ENCODE measurements at places on chromosomes 1 and 21.
A peak's percentile ranks its signal among the peaks of the same experiment; 100 is the strongest.

DNA sequence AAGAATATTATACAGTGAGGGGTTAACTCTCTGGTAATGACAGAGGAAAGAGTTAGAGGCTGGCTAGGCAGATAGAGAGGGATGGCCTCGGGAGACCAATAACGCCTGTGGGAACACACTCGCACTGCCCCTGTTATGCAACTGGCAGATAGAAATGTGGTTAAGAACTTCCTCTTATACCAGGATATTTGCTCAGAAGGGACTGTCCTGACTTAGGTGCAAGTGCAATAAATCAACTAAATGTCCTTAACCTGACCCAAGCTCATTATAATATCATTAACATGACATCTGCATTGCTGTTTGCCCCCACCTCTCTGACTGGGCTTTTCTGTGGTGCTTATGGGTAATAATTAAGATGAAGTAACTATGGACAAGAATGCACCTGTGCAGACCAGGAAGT, 1518.0 kb downstream of the NCAM2 start:
- no peak for DNase-seq

GRCh38 chr1:70458131-70458530, 47.1 kb downstream of the CTH start:
- no peak for DNase-seq

DNA sequence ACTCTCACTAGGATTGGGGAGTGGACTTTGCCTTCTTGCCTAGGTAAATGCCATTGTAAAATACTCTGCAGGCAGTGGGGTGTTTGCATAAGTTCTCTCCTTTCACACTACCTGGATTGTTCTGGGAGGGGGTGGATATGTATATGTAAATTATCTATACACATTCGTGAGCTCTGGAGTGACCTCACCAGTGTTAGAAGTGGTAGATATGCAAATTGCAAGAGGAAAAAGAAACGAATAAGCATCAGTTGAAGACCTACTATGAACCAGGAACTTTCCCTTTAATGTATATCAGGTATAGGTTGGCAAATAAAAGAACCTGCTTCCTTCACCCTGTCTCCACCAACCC, 1.5 kb upstream of the ARHGEF11 start:
- no peak for DNase-seq

DNA sequence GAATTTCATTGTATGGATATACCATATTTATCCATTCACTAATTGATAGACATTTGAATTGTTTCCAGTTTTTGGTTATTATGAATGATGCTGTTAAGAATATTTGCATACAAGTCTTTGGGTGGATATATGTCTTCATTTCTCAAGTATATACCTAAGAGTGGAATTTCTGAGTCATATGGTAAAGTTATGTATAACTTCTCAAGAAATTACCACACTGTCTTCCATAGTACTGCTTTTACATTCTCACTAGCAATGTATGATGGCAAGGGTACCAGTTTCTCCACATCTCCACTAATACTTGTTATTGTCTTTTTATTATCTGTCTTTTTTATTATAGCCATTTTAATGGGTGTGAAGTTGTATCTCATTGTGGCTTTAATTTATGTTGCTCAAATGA, 74.6 kb upstream of the TENT5C start:
- DNase-seq: no peak

DNA sequence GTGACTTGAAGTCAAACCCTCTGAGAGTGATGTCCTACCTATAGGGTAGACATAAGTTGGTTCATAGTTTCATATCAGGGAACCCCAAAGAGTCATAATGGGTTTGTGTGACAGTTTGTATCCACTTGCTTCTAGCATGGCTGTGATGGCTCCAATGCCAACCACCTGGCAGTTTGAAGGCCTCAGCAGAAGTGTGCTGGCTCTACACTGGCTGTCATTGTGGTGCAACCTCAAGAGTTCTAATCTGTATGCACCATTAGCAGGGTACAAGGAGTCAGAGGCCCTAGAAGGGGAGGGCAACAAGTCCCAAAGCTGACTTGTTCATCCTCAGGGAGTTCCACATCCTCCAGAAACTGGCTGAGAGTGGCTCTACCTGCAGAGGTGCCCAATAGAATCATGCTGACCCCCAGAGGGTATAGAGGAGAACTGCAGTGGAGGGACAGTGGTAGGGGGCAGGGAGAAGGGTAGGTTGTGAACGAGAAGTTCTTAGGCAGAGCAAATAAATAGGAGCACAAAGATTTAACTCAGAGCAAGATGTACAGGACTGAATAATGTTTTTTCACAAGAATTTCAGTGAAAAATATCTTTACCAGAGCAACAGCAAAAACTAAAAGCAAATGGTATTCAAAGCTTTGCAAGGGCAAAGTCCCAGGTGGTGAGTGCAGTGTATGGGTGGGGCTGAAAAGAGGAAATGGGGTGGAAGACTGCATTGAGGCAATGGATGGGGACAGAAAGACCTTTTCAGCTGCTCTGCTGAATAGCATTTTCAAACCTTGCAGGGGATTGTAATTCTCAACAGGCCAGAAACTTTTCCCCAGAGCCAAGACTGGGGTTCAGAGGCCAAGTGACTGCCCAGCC, 3.2 kb downstream of the FCRL2 start:
- DNase-seq: no peak

DNA sequence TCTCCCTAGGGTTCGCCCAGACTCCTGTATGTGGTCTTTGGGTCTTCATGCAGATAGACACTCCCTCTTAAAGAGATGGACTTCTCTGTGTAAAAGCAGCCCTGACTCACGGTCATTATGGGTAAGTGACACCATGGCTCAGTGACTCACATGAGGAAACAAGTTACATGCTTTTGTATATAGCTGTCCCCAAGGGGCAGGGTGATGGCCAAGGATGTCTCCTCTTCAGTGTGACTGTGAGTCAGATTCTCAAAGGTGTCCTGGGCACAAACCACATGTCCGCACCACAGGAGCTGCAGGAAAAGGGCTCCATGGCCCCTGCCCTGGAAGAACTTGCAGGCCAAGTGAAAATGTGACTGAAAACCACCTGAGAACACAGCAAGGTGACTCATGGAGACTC, 380.4 kb downstream of the NPHP4 start:
- DNase-seq: no peak

DNA sequence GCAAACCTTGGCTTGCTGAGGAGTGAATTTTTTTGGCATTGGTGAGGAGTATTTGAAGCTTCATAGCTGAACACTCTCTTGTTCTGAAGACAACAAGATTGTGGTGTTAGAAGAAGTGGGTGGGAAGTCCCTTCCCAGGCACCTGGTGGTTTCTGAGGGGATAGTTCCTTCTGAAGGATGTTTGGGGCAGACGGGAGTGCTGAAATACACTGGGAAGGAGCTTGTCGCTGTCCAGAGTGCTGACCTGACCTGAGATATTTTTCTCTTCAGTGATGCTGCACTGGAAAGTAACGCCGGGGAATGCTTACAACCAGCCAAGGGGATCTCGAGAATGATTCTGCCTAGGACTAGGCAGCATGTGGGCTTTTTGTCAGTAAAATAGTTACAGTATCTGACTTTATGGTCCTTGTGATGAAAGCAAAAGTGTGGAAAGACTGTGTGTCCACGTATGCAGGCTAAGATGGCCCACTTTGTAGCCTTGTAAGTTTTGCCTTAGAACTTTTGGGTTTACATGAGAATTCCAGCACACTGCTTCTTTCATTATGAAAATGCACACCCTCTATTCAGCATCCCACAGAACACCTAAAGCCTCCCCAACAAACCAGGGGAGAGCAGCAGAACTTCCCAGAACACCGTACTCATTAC, 33.1 kb upstream of the NFASC start:
- DNase-seq: peak; percentile 76

DNA sequence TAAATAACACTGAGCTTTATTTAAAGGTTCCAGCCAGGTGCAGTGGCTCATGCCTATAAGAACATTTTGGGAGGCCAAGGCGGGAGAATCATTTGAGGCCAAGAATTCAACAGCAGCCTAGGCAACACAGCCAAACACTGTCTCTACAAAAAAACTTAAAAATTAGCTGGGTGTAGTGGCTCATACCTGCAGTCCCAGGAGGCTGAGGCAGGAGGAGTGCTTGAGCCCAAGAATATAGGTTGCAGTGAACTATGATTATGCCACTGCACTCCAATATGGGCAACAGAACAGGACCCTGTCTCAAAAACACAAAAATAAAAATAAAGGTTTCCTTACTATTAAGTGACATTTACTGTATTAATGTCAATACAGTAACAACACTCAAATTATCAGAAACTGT, 2.1 kb downstream of the TAF12 start:
- DNase-seq: no peak

DNA sequence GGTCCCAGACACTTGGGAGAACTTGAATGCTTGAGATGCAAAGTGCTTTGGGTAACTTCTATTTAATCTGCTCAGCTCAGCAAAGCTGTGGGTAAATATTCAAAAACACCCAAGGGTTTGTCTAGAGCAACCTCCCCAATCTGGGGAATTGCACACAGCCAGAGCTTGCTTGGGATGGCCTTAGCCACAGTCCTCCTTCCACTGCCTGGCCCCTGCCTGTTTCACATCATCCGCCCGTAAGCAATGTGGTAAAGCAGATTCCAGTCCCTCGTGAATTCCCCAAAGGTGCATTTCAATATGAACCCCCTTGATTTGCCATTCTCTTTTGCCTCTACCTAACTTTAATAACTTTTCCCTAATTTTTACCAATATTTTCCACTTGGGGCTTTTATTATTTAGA, 418.1 kb downstream of the DISC1 start:
- no peak for DNase-seq

DNA sequence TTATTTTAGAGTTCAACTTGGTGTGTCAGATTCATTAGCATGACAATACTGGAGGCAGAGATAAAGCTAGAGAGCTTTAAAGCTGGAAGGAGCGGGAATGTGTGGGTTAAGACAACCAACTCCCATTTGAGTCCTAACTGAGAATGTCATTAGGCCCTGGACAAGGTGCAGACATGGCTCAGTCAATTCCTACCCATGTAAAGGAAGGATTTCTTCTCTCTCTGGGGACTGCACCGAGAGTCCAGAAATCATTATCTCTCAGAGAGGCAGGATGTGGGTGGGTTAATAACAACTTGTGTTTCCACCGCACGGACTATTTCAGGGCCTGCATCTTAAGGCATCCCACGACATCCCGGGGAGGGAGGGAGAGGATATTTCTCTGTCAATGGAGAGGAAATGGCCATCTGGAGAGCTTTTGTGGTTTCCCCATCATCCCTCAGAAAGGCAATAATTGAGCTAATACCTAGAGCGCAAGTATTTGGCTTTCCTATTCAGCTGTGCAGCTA, 46.7 kb upstream of the SARS1 start:
- DNase-seq: no peak

- peak; percentile 34 for DNase-seq
Measured at GRCh38 chr1:225987491-225988316, 11.4 kb downstream of the SDE2 start.

GRCh38 chr21:31260790-31261189, 83.3 kb downstream of the TIAM1 start:
- DNase-seq: no peak

- no peak for DNase-seq
Measured at GRCh38 chr1:247557926-247558674, 9.2 kb downstream of the GCSAML start.

GRCh38 chr21:29083306-29083705, 9.9 kb upstream of the CCT8 start:
- DNase-seq: no peak

- DNase-seq: no peak
Measured at GRCh38 chr1:174497478-174497877, 49.7 kb downstream of the GPR52 start.

GRCh38 chr1:111976842-111977241, 12.6 kb downstream of the KCND3 start:
- no peak for DNase-seq

Data from AG08396 (cell line).